Heart left ventricle (tissue), 16 donors: ENCODE measurements at places on chromosomes 4 and X.

DNA sequence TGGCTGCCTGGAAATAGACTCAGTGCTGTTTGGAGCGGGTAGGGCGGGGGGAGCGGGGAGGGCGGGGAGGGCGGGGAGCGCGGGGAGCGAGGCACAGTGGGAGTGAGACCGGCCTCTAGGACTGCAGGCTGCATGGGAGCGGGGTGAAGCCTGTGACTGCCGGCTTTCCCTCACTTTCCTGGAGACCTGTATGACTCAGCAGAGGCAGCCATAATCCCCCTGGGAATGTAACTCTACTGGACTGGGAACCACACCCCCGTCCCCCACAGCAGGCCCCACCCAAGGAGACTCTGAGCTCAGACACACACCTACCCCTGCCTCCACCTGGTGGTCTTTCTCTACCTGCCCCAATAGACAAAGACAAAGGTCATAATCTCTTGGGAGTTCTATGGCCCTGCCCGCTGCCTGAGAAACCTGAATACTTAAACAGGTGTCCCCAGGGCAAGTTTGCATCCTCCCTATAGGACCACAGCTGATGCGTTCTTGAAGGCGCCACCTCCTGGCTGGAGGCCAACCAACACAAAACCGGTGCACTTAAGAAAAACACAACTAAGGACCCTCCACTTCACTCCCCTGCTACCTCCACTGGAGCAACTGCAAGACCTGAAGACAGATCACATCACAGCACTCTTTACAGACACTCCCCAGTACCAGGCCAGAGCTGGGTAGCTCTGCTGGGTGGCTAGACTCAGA lies 18.0 kb downstream of the HDAC8 start:
- DNase-seq: no peak

GRCh38 chr4:183986971-183987946 lies 82.2 kb downstream of the STOX2 start:
- peak; percentile 74 for DNase-seq

DNA sequence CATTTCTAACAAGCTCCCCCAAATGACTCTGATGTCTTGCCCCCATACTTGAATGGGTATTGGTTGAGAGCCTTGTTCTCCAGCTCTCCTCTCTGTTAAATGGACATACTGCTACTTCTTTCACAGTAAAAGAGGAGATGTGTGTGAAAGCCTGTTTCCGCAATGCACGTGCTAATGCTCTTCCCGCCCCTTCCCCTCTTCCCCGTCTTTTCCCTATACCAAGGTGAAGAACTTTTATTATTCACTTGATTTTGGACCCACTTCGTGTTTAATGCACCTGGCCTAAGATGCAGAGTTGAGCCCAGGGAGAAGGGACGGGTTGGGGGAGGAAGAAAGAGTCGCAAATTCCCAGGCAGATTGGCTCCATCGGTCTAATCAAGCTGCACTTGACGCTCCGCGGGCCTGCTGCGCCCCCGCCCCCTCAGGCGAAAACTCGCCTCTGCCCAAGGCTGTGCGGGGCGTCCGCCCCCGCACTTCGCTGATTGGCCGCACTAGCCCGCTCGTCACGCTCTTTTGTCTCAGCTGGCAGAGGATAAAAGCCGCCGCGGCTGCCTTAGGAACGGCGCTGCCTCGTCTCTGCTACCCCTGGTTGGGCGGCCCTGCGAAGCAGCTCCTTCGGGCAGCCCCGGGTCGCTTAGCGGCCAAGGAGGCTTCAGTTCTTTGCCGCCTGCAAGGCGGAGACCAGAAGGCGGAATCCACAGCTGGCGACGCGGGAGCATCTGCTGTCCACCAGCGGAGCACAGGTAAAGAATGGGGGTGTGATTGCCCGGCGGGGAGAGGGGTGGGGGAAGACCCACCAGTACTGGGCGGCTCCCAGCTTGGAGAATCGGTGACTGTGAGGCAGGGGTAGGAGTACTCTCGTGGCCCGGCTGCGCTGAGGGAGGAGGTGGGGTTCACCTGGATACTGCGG lies at the start of gene ZCCHC12:
TSS of gene ZCCHC12 (plus strand) at position 562 of the 910 bp plus-strand sequence. CDS start 1,421 bp downstream, outside the sequence.
- DNase-seq: peak; percentile 39

- DNase-seq: no peak
Observed at GRCh38 chr4:13892739-13893105, 265.2 kb upstream of the BOD1L1 start.

- no peak for DNase-seq
Observed at GRCh38 chr4:77593101-77593500, 12.5 kb upstream of the CXCL13 start.

- DNase-seq: no peak
Observed at GRCh38 chrX:12741416-12741815, 49.8 kb upstream of the PRPS2 start.

GRCh38 chr4:52684896-52685295 lies 25.8 kb upstream of the USP46 start:
- DNase-seq: no peak

DNA sequence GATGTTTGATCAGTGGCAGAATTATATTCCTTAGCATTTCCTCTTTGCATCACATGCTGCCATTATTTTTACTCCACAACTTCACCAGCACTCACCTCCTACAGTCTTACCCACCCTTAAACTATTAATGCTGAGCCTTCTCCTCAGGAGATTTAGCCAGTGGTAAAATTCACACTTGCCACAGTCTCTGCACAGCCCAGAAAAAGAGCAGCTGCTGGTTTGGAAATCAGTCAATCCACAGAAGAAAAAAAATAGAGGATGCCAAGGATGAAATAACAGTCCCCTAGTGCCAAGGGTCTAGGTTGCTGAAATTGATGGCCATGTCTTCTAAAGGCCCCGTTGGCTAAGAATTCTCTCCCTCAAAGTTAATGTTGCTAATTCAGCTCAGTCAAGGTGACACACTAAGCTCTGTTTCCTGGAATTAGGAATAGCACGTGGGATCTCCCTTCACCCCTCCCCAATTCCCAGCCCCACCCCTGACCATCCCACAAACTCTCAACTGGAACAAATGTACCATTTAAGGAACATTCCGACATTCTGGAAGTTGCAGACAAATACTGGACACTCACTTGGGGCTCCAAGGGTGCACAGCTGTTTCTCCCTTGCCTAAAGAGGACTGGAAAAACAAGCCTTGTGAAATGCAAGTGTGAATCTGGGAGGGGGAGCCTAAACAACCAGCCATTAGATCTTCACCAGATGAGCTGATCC lies 5.7 kb downstream of the ATP1B4 start:
- no peak for DNase-seq

- no peak for DNase-seq
Observed at GRCh38 chr4:72388521-72388920, 180.5 kb downstream of the ADAMTS3 start.

GRCh38 chrX:54248309-54248708 lies 65.3 kb upstream of the FAM120C start:
- no peak for DNase-seq

- no peak for DNase-seq
Observed at GRCh38 chrX:17632942-17633341, 104.4 kb upstream of the SCML1 start.

DNA sequence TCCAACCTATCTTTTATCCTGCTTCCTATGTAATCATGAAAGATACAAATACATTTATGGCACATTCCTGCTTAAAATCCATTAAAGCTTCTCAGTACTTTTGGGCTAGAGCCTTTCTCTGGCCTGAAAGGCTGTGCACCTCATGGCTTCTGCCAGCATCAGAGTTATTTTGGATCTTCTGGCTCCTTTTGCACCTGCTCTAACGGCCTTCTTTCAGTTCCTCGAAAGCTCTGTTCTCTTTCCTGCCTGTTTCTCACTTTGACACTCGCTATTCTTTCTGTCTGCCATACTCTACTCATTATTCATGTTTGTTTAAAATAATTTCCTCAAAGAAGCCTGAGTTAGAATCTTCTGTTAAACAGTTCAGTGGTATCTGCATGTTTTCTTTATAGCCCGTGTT lies 86.0 kb downstream of the LRP2BP start:
- DNase-seq: no peak

DNA sequence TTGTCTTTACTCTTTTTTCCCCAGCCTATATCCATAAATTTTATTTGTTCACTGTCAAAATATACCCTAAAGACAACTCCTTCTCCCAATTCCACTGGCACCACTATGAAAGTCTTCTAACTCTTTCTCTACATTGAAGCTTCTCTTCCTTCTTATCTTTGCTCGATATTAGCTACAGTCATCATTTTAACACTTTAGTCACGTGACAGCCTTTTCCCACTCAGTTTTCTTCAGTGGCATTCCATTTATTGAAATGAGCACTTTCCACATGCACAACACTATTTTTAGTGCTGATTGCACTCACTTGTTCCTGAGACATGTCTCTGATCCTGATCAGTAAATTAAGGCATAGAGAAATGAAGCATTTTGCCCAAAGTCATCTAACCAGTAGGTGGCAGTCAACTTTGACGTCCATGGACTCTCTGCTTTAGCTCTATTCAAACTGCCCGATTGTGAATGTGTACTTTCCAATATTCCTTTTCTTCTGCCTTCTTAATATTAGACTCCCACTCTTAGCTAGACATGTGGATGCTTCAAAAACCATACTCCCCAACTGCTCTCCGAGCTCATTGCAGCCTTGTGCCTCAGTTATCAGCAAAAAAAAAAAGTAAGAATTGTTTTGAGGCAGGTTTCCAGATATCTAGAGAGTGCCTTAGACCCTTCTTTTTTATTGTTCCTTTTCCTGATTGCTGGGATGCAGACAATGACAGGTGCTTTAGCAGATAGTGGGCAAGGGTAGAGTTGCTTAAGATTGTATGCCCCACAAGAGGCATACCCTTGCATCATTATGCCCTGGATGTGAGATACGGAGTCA lies 394.4 kb upstream of the ADGRL3 start:
- no peak for DNase-seq

- DNase-seq: no peak
Observed at GRCh38 chr4:113052379-113052951, 3.0 kb downstream of the ANK2 start.

DNA sequence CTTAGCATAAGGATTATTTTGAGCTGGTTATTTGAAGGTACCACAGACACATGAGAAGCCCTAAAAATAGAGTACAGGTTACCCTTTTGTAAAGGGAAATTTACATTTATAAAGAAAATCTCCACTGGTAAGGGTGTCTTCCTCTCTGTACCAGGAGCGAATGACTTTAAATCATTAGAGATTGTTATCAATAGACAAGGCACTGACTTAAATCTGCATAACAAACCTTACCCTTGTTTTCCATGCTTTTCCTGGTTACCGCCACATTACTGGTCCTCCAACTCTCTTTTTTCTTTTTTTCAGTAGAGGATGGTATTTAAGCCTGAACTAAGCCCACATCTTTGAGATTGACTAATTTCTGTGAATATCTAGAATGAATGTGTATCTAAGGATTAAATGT lies 129.8 kb downstream of the SLC7A11 start:
- DNase-seq: no peak

DNA sequence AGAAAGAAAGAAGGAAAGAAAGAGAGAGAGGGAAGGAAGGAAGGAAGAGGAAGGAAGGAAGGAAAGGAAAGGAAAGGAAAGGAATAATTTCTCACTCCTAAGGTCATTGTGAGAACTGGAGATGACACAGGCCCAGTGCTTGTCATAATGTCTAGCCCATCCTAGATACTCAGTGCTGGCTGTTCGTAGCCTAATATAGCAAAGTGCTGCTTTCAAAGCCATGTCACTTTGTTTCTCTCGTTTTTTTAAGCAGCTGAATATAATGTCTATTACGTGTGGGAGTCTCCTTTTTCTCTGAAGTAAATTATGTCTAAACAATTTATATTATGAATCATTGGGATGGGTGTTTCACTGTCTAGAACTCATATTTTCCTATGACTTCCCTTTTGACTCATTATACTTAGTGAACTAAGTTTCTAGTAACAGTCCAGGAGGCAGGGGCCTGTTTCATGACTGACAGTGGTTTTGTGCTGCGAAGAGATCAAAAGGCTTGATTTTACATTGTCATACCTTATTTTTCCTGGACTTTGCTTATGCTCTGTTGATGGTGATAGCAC lies 327.0 kb upstream of the ZFP42 start:
- DNase-seq: no peak

GRCh38 chrX:69305333-69306062 lies 140.2 kb upstream of the PJA1 start:
- DNase-seq: no peak

GRCh38 chrX:56762220-56762619 lies 33.2 kb downstream of the NBDY start:
- no peak for DNase-seq
